ENCODE measurements at places on chromosomes 13 and 19. TPM values are rescaled to one million over a fixed set of nuclear protein-coding genes. Genes with fewer than 3 reads are reported as not detected.
A peak's percentile ranks its signal among the peaks of the same experiment; 100 is the strongest.

ALG5 gene
- 35.7 TPM for total RNA-seq

AKT2 gene
- 182 TPM for total RNA-seq

POU4F1 gene
- 1.0 TPM for total RNA-seq

- H3K4me1 ChIP-seq, result peaks cover 26% of the 10 kb centered on the region
- peaks cover 72% of the 10 kb centered on the region for H3K36me3 ChIP-seq
- no peak for DNase-seq
- peak overlapping the region; percentile 96 for H3K27ac ChIP-seq
- H3K27me3 ChIP-seq, result no peaks in the 10 kb centered on the region
Measured at GRCh38 chr19:45090606-45091005, 2.4 kb upstream of the PPP1R37 start.

- no peak overlapping the region for H3K4me3 ChIP-seq
- H3K27me3 ChIP-seq, result no peaks in the 10 kb centered on the region
- peaks cover 62% of the 10 kb centered on the region for H3K36me3 ChIP-seq
- peak overlapping the region; percentile 82 for H3K27ac ChIP-seq
- H3K4me1 ChIP-seq, result peaks cover 47% of the 10 kb centered on the region
Measured at GRCh38 chr19:46841458-46842083, 9.1 kb downstream of the AP2S1 start.
